NCI-H1436 (cell line): ENCODE measurements at places on chromosomes 12 and 14.

DNA sequence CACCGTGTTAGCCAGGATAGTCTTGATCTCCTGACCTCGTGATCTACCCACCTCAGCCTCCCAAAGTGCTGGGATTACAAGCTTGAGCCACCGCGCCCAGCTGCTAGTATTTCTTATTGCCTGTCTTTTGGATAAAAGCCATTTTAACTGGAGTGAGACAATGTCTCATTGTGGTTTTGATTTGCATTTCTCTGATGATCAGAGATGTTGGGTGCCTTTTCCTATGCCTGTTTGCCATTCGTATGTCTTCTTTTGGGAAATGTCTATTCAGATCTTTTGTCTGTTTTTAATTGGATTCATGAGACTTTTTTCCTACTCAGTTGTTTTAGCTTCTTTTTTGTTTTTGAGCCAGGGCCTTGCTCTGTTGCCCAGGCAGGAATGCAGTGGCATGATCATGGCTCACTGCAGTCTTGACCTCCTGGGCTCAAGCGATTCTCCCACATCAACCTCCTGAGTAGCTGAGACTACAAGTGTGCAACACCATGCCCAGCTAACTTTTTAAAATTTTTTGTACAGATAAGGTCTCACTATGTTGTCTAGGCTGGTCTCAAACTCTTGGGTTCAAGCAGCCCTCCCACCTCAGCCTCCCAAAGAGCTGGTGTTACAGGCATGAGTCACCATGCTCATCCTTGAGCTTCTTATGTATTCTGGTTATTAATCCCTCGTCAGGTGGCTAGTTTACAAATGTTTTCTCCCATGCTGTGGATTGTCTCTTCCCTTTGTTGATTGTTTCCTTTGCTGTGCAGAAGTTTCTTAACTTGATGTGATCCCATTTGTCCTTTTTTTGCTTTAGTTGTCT lies 65.9 kb downstream of the ACACB start:
- DNase-seq = no peak

- no peak for DNase-seq
Observed at GRCh38 chr14:33685026-33685425, 265.8 kb downstream of the EGLN3 start.

- DNase-seq = no peak
Observed at GRCh38 chr12:20646239-20646827, 48.8 kb upstream of the SLCO1C1 start.

DNA sequence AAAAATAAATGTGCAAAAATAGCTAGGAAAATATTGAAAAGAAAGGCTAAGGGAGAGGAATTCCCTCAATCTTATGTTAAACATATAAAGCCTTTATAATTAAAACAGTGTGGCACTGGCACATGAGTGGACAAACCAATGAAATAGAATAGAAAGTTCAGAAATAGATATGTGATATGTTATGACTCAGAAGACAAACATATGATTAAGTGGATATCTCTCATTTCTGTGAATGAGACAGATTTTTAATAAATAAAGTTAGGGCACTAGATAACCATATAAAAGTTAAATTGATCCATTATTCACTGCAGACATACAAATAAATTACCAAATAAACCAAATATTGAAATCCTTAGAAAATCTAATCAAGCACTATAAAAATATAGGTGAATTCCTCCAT lies 73.0 kb downstream of the ALG10B start:
- DNase-seq = no peak

GRCh38 chr12:2335109-2335508 lies 282.3 kb downstream of the CACNA1C start:
- DNase-seq = no peak
